NCI-H1930 (cell line): ENCODE measurements at places on chromosomes 3 and 15.

GRCh38 chr15:76059320-76060117 is at the start of gene TMEM266:
TSS of gene TMEM266 (plus strand) at chr15:76059985. CDS start at chr15:76134264, 74,279 bp downstream.
- peak; percentile 77 for DNase-seq

GRCh38 chr3:13053420-13053819 is 19.8 kb downstream of the IQSEC1 start:
- DNase-seq, result no peak

GRCh38 chr3:144426967-144427366 is 455.3 kb downstream of the DIPK2A start:
- no peak for DNase-seq

- no peak for DNase-seq
Observed at GRCh38 chr3:190325923-190326322, 3.7 kb upstream of the CLDN1 start.

GRCh38 chr15:80028937-80029336 is 30.5 kb upstream of the ZFAND6 start:
- DNase-seq, result no peak

DNA sequence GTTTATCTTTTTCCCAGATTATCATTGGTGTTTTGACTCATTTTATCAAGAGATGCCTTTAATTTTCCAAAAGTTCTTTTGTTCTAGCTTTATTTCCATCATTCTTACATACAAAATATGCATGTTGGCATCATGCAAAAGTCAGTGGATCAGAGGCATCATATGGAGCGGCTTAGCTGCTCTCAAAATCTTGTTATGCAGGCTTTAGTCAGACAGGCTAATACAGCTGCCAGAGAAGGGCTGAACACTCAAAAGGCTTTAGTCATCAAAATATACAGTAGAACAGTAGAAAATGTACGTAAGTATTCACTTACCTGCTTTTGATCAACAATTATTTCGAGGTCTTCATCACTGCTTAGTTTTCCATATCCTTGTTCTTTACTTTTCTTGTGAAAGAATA is 65.5 kb downstream of the PEX5L start:
- no peak for DNase-seq

- no peak for DNase-seq
Observed at GRCh38 chr3:60240492-60240891, 1010.8 kb downstream of the FHIT start.

DNA sequence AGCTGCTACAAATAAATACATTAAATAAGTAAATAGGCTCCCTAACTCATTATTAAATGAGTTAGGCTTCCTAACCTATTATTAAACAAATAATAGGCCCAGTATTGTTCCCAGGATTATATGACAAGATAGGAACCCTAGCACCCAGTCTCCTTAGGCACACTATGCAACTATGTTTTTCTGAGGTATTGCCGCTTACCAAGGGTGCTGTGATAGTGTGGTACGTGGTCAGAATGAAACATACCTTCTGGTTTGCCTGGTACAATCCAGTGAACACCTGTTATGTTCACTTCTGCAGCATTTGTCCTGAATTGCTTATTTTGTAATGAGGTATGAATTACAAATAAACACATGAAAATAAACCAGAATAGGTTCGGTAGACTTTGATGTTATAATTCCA is 375.6 kb upstream of the GBE1 start:
- DNase-seq, result no peak

DNA sequence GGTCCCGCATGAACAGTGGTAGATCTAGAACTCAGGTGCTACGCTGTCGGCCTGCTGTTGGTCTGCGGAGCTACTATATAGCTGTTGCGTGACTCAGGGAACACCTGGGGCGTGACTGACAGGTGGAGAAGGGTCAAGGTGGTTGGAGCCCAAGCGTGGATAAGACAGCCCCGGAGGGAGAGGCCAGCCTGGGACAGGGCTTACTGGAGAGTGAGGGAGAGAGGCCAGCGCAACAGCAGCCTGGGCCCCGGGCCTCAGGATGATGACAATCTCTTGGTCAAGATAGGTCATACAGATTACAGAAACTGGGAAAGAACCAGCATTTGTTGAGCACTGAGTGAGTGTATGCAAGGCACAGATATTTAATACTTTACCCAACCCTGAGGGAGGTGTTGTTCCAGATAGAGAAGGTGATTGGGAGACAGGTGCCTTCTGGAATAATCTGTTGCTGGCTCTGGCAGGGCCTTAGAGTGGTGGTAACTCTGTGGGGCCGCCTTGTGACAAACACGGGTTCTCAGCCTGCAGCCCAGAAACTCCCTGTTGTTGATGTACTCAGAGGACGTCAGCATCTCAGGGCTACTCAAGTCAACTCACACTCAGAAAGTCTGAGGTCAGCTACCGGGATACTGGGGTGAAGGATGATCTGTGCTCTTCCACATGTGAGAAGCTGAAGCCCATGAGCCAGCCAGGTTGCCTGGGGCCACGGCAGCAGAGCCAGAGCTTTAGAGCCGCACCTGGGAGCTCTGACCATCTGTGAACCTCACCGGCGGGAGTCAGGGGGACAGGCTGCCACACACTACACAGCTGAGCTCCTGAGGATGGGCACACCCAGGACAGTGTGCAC is 265.4 kb upstream of the HES1 start:
- DNase-seq, result no peak

GRCh38 chr3:140883428-140884040 is 58.1 kb upstream of the SLC25A36 start:
- DNase-seq, result no peak

GRCh38 chr3:128845778-128846485 is 33.5 kb upstream of the ACAD9 start:
- peak; percentile 88 for DNase-seq

DNA sequence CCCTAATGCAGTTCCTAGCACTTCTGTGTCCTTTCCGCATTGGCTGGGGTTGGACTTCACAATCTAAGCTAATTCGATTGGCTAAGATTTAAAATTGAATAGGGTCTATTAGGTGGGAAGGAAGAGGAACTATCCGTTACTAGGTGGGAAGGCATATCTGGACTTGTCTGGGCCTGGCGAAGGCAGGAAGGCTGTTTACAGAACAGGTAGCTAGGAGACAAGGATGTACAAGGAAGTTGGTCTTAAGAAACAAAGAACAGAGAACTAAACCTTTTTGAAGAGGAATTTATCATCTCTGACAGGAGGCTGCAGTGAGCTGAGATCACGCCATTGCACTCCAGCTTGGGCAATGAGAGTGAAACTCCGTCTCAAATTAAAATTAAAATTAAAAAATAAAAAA is 17.3 kb upstream of the ATG7 start:
- no peak for DNase-seq

GRCh38 chr15:70923311-70924080 is 30.9 kb downstream of the LRRC49 start:
- DNase-seq, result no peak

GRCh38 chr3:16808393-16809107 is 76.2 kb upstream of the PLCL2 start:
- DNase-seq, result no peak

DNA sequence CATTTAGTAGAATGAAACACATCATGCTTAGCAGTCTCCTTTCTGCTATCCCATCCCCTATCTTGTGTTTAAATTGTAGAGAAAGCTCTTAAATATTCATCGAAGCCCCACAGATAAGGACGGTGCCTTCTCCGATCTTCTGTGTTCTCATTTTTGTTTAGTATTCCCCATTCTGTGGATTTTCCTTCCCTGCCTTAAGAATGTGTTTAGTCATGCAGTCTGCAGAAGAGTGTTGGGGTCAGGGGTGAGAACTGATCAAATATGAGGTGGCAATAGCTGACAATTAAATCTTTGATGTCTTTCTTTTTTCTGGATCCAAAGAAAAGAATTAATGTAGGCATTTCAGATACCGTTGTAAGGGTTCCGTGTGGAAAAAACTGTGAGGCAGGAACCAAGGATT is 9.3 kb upstream of the ANKUB1 start:
- no peak for DNase-seq

- no peak for DNase-seq
Observed at GRCh38 chr15:60128710-60129109, 124.6 kb downstream of the FOXB1 start.

DNA sequence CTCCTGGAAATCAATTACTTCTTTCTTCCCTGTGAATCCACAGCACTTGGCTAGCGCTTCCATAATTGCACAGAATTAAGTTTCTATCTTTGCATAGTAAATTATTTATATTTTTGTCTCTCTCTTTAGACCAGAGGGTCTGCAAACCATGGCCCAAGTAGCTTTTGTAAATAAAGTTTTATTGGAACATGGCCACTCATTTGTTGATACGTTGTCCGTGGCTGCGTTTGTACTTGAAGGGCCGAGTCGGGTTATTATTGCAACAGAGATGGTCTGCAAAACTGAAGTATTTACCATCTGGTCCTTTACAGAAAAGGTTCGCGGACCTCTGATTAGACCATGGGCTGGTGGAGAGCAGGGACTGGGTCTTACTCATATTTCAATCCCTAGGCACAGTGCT is 102.5 kb downstream of the RPLP1 start:
- DNase-seq, result no peak
